Islet precursor cell (in vitro differentiated cells): ENCODE measurements at places on chromosomes 6 and 20.
A peak's percentile ranks its signal among the peaks of the same experiment; 100 is the strongest.

- no peak for DNase-seq
These were observed 481 bp downstream of the ZNF133 start for GRCh38 chr20:18288749-18289267.

DNA sequence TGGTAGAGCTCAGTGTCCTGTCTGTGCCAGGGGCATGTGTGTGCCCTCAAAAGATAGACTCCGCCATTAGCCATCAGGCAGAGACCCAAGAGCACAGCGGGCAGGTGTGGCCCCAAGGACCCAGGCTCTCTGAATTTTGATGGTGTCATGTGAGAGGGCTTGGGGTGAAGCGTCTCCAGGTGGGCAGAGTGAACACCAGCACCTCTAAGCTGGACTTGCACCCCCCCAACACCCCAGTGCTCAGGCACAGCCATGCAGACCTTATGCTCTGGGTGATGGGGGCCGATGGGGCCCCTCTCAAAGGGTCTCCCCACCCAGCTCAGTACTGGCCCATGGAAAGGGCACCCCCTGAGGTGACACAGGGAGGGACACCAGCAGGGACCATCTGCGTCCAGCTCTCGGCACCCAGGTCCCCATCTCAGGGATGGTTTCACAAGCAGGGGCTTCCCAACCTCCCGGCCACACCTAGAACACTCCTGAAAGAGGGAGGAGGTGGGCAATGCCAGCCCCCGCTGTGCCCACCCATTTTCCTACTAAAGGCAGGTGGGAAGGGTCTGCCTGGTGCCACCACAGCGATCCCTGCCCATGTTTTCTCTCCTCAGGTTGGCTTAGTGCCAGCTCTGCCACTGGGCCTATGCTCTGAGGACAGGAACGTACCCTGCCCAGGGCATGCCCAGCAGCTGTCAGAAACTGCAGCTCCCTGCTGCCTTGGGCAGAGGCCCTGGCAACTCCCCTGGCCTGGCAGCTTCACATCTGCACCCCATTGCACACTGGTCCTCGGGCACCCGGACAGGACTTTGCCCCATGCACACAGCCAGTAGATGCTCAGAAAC is 3.5 kb downstream of the CST7 start:
- no peak for DNase-seq

DNA sequence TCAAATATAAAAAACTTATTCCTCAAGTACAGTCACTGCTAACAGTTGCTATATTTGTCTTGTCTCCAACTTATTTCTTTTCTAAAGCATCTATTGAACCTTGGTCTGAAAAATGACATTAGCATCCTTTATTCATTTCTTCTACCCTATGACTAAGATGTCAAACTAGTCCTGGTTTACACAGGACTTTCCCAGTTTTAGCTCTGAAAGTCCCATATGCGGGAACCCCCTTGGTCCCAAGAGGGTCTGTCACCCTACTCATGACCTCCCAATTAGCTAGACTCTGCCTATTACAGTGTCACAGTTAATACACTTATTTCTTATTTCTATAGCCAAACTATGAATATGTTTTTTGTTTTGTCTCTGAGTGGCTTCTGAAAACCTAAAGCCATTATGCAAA is 37.1 kb downstream of the PLEKHG1 start:
- DNase-seq: no peak

DNA sequence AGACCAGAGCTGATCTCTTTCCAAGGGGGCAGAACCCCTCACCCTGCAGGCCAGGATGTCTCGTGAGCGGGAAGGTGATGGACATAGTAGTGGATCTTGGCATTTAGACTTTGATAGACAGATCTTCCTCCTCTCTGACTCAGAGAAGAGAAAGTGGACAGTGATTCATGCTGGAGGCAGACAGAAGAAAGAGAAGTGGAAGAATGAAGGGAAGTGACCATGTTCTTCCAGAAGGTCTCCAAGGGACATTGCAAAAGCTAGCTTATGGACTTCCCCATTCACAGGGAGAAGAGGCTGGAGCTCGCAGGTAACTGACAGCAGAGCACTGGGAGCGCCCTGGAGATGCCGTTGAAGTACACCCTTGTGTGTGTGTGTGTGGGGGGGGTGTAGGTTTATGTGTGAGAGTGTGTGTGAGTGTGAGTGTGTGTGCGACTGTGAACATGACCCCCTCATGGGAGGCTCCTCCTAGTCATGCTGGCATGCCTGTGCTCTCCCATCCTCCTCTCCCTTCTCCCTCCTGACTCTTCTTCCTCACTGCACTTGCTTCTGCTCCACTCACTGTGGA is 8.0 kb upstream of the RAET1L start:
- peak; percentile 37 for DNase-seq

GRCh38 chr20:57048027-57048869 is 218.2 kb downstream of the BMP7 start:
- DNase-seq: peak; percentile 81

- DNase-seq: peak; percentile 3
These were observed 11.3 kb downstream of the STK35 start for GRCh38 chr20:2112910-2113309.

DNA sequence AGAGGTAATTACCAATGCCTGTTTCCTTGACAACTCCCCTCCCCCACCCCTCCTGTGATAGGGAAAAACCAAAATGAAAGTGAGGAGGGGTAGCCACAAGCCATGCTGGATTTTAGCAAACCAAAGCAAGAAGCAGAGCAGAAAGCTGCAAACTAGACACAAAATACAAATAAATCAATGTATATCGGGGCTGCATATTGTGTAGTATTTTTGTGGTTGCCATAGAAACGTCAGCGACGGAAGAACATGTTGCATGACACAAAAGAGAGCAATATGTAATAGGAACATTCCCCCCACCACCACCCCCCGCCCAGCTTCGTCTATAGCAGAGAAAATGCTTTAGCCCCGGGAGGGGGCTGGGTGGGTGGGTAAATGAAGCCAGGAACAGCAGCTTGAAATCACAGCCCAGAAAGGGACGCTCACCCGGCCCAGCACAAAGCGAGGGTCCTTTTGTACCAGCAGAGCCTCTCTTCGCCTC is 548 bp downstream of the AGPAT4 start:
- no peak for DNase-seq

DNA sequence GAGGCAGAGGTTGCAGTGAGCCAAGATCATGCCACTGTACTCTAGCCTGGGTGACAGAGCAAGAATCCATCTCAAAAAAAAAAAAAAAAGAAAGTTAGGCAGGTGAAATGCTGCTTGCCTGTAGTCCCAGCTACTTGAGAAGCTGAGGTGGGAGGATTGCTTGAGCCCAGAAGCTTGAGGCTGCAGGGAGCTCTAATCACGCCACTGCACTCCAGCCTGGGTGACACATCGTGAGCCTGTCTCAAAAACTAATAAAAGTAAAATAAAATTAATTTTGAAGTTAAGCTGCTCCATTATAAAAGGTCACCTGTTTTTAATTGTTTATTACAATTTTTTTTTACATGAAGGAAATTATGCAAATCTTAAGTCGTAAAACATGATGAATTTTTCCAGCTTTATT is 23.2 kb upstream of the SAMHD1 start:
- DNase-seq: no peak

- peak; percentile 41 for DNase-seq
These were observed 58.3 kb upstream of the BHLHE23 start for GRCh38 chr20:63064745-63065711.

- DNase-seq: no peak
These were observed 957 bp upstream of the VEGFA start for GRCh38 chr6:43768983-43769525.
